A172 (cell line): ENCODE measurements at places on chromosomes 12 and 14.

GRCh38 chr14:105470350-105471296 lies 4.0 kb upstream of the CRIP2 start:
- DNase-seq = no peak

GRCh38 chr12:56143217-56143616 lies 9.2 kb upstream of the MYL6B start:
- DNase-seq = no peak

GRCh38 chr14:101127224-101127623 lies 223.7 kb upstream of the RTL1 start:
- no peak for DNase-seq

DNA sequence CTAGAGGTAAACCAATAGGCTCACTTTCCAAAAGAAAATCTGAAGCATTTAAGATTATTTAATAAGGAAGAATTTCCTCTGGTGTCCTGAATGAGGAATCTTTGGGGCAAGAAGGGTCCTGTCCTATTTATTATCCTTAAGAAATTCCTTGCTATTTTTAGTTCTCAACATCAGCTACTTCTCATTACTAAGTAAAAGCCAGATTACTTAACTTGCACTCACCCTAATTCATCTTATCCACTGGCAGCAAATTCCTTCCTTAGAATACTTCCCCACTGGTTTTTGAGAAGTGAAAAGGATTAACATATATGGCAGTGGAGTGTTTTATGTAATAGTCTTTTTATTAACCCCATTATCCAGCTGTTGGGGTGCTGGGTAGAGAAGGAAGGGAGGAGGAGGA lies 767.7 kb downstream of the DIO2 start:
- no peak for DNase-seq

GRCh38 chr14:56895154-56895553 lies 84.9 kb upstream of the OTX2 start:
- DNase-seq = no peak

- DNase-seq = no peak
These were observed 290.2 kb downstream of the PRKD1 start for GRCh38 chr14:29637411-29637810.

GRCh38 chr12:20383612-20384011 lies 15.3 kb downstream of the PDE3A start:
- DNase-seq = no peak

DNA sequence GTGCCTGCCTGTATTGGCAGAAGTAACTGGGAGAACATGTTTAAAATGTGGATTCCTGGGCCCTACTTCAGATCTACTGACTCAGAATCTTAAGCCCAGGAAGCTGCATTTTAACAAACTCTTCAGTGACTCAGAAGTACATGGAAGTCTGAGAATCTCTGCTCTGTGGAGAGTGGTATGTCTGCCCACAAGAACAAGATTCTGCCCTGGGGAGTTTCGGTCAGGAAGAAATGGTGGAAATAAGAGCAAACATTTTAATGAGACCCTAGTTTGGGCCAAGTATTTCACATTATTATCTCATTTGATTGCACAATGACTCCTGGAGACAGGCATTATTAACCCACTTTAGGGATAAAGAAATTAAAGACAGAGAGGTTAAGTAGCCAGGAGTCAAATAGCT lies 8.2 kb downstream of the ALDH1L2 start:
- DNase-seq = no peak

- DNase-seq = no peak
These were observed 8.7 kb upstream of the CCDC60 start for GRCh38 chr12:119325813-119326212.

GRCh38 chr12:116346741-116347140 lies 69.2 kb upstream of the MED13L start:
- peak; percentile 65 for DNase-seq

DNA sequence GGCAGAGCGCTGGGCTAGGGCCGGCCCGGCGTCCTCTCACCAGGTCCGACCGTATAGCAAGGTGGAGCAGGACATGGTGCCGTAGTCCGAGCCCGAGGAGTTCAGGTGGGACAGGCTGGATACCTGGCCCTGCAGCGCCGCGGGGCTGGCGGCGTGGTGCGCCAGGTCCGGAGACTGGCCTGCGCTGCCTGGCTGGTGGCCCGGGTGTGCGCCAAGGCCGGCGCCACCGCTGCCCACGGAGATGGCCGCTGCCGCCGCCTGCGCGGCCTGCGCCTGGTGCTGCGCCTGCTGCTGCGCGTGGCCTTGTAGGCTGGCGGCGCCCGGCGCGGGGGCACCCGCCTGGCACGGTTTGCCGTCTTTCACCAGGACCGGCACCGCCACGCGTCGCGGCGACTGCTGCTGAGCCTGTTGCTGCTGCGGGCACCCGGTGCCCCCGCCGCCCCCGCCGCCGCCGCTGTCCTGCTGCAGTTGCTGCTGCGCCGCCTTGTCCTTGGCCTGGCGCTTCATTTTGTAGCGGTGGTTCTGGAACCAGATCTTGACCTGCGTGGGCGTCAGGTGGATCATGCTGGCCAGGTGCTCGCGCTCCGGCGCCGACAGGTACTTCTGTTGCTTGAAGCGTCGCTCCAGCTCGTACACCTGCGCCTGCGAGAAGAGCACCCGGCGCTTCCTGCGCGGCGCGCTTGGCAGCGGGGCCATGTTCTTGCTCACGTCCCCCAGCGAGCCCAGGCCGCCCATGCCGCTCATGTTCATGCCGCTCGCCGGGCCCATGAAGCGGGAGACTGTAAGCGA lies 2.6 kb downstream of the NKX2-1 start:
- DNase-seq = no peak

- DNase-seq = no peak
These were observed 1.2 kb downstream of the DDIT3 start for GRCh38 chr12:57518920-57519795.

DNA sequence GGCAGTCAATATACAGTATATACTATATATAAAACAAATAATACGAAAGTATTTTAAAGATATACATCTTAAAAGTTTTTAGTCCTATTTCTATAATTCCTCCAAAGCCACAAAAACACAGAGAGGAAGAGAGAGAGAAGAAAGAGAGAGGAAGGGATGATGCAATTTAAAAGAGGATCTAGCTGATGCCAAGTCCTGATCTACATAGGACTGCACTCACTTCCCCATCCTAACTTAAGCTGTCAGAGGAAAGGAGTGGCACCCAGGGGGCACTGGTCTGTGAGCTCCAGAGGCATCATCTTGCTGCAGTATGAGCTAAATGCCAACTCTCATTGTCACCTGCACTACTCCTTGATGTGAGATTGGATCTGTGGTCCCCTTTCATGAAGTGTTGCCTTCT lies 95.8 kb downstream of the C12orf42 start:
- no peak for DNase-seq

- no peak for DNase-seq
These were observed 27.7 kb downstream of the JKAMP start for GRCh38 chr14:59511916-59512575.

DNA sequence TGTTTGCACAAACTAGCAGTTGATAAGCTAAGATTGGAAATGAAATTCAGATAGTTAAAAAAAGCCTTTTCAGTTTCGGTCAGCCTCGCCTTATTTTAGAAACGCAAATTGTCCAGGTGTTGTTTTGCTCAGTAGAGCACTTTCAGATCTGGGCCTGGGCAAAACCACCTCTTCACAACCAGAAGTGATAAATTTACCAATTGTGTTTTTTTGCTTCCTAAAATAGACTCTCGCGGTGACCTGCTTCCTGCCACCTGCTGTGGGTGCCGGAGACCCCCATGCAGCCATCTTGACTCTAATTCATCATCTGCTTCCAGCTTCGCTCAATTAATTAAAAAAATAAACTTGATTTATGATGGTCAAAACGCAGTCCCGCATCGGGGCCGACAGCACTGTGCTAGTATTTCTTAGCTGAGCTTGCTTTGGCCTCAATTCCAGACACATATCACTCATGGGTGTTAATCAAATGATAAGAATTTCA lies 335.6 kb downstream of the TMEM121 start:
- no peak for DNase-seq

GRCh38 chr12:26434299-26435068 lies 239.1 kb downstream of the SSPN start:
- DNase-seq = peak; percentile 45

DNA sequence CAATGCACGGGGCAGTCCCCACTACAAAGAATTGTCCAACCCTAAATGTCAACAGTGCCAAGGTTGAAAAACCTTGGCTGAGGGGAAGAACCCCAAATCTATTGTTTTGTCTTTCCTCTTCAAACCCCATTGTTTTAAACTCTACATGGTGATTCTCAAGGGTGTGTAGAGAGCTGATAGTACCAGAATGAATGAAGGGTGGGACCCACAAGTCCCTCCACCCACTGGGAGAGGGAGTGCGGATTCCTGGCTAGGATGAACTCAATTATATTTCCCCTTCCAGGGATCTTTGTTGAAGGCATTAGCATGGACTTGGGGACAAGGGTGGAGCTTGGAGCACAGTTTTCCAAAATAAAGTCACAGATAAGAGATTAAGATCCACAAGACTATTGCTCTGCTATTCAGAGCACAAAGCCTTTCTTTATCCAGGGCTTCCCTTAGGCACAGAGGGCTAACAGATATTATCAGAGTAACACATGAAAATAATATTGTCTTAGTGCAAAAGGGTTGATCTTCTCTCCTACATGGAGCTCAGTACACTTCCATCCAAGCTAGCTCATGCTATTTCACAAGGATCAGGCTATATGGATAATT lies 755.1 kb upstream of the TBX3 start:
- no peak for DNase-seq

DNA sequence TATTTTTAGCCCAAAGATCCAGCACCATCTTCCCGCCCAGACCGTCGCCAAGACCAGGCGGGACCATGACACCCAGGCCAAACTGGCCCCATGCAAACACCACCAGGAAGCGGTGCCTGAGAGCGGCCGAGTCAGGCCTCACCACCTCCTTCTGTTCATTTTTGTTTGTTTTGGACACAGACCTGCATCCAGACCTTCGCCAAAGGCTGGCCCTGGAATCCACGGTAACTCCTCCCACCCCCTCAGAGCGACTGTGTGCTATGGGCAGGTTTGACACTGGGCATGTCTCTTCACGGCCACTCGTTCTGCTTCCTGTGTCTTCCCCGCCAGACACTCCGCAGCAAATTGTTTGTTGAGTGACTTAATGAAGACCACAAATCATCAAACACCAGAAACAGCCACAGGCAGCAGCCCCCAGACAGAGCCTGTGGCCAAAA lies 47.1 kb downstream of the NCOR2 start:
- peak; percentile 66 for DNase-seq

GRCh38 chr14:52873694-52874093 lies 77.2 kb downstream of the FERMT2 start:
- no peak for DNase-seq

DNA sequence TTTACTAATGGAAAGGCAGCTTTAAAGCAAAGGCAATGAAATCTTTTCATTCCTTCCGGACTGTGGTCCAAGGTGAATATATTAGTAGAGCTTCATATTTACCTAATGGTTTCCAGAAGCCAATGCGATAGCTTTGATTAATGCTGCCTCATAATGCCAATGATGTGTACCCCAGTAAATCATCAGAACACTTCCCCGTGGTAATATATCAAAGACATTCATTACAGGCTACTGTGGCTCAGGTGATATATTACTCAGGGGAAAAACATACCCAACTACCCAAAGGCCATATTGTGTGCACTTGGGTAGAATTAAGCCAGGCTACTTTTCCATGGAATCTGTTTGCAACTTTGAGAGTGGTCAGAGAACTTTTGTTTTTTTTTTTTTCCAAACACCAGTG lies 69.4 kb upstream of the DACT1 start:
- no peak for DNase-seq

DNA sequence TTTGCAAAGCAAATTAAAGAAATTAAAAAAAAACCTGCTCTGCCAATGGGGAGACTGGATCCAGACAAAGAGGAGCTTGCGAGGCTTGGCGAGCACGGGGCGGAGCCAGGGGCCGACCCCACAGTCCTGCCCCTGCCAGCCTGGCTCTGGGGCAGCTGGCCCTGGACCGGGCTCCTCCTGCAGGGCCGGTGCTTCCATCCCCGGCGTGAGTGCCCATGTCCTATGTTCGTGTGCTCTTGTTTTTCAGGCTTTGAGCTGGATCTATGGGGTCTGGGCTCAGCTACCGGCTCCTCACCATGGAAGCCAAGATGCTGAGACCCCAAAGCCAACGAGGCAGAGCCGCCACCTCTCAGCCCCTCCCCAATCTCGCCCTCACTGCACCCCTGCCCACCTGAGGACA lies 176.8 kb downstream of the KIF26A start:
- DNase-seq = no peak

DNA sequence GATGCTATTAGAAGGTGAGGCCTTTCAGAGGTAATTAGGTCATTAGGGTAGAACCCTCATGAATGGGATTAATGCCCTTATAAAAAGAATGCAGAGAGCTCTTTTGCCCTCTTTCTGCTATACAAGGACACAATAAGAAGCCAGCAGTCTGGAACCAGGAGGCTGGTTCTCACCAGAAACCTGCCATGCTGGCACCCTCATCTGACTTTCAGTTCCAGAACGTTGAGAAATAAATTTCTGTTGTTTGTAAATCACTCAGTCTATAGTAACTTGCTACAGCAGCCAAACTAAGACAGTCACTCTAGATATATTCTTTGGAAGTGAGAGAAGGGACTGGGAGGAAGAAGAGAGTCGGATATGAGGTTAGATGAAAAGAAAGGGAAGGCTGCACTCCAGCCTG lies 125.0 kb upstream of the MYF6 start:
- DNase-seq = no peak

- no peak for DNase-seq
These were observed 49.8 kb upstream of the LRRK2 start for GRCh38 chr12:40175045-40175444.

GRCh38 chr12:71686658-71687025 lies 760 bp downstream of the TMEM19 start:
- DNase-seq = no peak

DNA sequence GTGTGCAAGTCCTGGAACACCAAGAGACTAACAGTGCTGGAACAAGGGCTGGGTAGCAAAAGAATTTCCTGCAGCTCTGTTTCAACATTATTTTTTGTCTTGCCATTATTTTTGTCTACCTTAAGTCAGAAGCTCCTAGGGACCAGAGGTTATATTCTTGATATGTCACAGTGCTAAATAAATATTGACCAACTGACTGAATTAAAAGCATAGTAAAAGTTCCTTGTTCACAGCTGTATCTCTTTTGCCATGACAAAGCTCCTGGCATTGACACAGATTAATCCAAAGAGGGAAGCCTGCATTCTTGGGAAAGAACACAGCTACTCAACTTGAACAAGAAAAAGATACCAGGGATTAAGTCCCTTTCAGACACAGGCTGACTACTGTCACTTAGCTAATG lies 136.5 kb downstream of the SPTSSA start:
- DNase-seq = no peak

GRCh38 chr12:104519190-104520019 lies 62.7 kb downstream of the CHST11 start:
- no peak for DNase-seq

GRCh38 chr12:89856431-89856830 lies 147.8 kb upstream of the ATP2B1 start:
- peak; percentile 61 for DNase-seq

- no peak for DNase-seq
These were observed 51.4 kb downstream of the ERH start for GRCh38 chr14:69346710-69347109.

GRCh38 chr14:101707863-101708620 lies 53.5 kb upstream of the PPP2R5C start:
- DNase-seq = no peak

GRCh38 chr12:5899675-5900074 lies 45.4 kb downstream of the ANO2 start:
- DNase-seq = no peak

GRCh38 chr14:75232597-75232996 lies 46.0 kb upstream of the FOS start:
- DNase-seq = no peak

GRCh38 chr12:120247621-120248030 lies 17.9 kb downstream of the PXN start:
- peak; percentile 81 for DNase-seq
